ENCODE measurements at places on chromosomes 16 and 17. TPM values are rescaled to one million over a fixed set of nuclear protein-coding genes. Genes with fewer than 3 reads are reported as not detected.

DNA sequence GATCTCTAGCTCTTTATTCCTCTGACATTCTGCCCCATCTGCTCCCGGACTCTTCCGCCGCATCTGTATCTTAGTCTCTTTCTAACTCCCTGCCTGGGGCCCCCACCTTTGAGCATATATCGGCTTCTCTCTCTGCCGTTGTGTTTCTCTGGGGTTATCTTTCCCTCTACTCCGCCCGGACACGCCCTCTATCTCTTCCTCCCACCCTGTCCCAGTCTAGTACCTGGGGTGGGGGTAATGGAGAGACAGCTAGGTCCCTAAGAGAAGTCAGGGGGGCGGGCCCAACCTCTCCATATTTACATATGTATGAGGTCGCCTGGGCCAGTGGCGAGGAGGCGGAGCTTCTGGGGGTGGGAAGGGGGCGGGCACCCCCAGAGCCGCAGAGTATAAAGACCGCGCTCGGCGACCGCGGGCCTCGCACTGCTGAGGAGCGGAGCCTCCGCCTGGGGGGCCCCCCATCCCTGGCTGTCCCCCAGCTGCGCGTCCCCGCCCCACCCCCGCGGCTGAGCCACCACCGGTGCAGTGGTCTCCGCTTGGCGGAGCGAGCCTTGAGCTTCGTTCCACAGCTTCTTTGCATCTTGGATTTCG is at the start of gene ATP1B2:
TSS of gene ATP1B2 (plus strand) at position 418 of the 588 bp plus-strand sequence. CDS start 593 bp downstream, outside the sequence.
- H3K36me3 ChIP-seq, result no peaks in the 10 kb centered on the region
- no peaks in the 10 kb centered on the region for H3K4me1 ChIP-seq
- H3K4me3 ChIP-seq, result peak within 1 kb of the TSS; percentile 31
- DNase-seq, result peak; percentile 85
- H3K27me3 ChIP-seq, result peaks cover 18% of the 10 kb centered on the region
- peak within 1 kb of the TSS; percentile 52 for H3K27ac ChIP-seq

- peak overlapping the region; percentile 94 for H3K4me3 ChIP-seq
- peaks cover 24% of the 10 kb centered on the region for H3K4me1 ChIP-seq
- no peaks in the 10 kb centered on the region for H3K36me3 ChIP-seq
- no peak overlapping the region for H3K27ac ChIP-seq
Measured at GRCh38 chr16:31094088-31094423, 541 bp downstream of the VKORC1 start.

- H3K27ac ChIP-seq, result no peak overlapping the region
- no peaks in the 10 kb centered on the region for H3K4me1 ChIP-seq
Measured at GRCh38 chr16:14458576-14458975, 171.5 kb downstream of the PARN start.

DNA sequence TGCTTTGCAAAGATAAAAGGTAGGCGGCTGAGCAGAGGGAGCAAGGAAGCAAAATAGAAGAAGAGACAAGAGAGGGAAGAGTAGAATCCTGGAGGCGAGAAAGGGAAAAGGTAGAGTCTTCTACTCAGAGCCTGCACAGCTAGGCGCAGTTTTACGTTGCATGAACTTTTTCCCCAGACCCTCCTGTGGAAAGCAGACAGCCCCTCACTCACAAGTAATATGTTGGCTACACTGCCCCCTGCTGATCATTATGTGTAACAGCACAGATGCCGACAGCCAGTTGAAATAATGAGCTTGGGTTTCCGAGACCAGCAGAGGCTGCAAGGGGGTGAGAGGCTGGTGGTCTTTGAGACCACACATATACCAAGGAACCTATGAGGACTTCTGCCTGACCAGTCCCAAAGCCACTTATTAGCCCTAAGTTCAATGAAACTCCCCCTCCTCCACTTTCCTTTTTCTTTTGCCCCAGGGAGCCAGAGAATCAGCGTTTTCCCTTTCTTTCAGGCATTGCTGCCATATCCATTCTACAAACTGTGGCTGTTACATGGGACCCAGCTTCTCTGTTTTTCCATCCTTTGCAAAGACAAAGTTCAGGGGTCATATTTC is 22.5 kb upstream of the CMTR2 start:
- H3K4me3 ChIP-seq, result no peak overlapping the region
- no peak for DNase-seq
- H3K36me3 ChIP-seq, result no peaks in the 10 kb centered on the region
- no peaks in the 10 kb centered on the region for H3K27me3 ChIP-seq
- no peaks in the 10 kb centered on the region for H3K4me1 ChIP-seq

GRCh38 chr17:8953156-8953885 is 12.2 kb downstream of the PIK3R5 start:
- no peaks in the 10 kb centered on the region for H3K4me1 ChIP-seq
- H3K36me3 ChIP-seq, result no peaks in the 10 kb centered on the region
- no peak overlapping the region for H3K4me3 ChIP-seq

DNA sequence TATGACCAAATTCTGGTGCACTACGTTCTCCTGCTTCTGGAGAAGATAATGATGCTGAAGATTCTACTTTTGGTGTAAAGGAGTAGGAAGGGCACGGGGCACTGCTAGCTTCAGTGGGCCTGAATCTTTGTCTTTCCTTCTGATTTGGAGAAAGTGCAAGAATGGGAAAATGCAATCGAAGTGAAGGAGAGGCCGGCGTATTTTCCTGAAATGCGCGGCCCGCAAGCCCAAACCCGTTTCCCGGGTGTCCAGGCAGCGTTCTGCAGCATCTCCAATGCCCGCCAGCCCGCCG is 372 bp upstream of the NDE1 start:
- peaks cover 7% of the 10 kb centered on the region for H3K4me1 ChIP-seq
- H3K36me3 ChIP-seq, result no peaks in the 10 kb centered on the region
- H3K4me3 ChIP-seq, result peak overlapping the region; percentile 58
- no peaks in the 10 kb centered on the region for H3K27me3 ChIP-seq
- peak overlapping the region; percentile 89 for H3K27ac ChIP-seq

DNA sequence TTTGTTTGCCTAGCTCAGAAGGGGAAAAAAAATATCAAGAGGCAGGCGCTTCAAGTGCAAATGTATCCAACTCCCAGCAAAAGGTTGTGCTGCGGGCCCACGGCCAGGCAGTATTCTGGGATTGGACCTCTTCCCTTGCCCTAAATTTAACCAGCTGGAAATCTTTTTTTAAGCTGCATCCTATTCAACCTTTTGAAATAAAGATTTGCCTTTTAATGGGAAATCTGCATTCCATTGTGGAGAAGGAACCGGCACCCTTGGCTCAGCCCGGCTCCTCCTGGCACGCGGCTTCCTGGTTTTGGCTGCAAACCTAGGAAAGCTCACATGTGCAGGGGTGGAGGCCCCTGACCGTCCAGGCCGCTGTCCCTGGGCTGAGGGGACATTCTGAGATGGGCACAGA is 38.8 kb upstream of the ENPP7 start:
- H3K36me3 ChIP-seq, result no peaks in the 10 kb centered on the region
- H3K4me1 ChIP-seq, result peaks cover 22% of the 10 kb centered on the region
- H3K27me3 ChIP-seq, result no peaks in the 10 kb centered on the region
- DNase-seq, result no peak
- H3K27ac ChIP-seq, result no peak overlapping the region

- H3K4me1 ChIP-seq, result no peaks in the 10 kb centered on the region
- no peak for DNase-seq
- H3K4me3 ChIP-seq, result no peak overlapping the region
- H3K36me3 ChIP-seq, result peaks cover 24% of the 10 kb centered on the region
- H3K27me3 ChIP-seq, result no peaks in the 10 kb centered on the region
Measured at GRCh38 chr16:88831838-88832237, 20.1 kb upstream of the APRT start.

DNA sequence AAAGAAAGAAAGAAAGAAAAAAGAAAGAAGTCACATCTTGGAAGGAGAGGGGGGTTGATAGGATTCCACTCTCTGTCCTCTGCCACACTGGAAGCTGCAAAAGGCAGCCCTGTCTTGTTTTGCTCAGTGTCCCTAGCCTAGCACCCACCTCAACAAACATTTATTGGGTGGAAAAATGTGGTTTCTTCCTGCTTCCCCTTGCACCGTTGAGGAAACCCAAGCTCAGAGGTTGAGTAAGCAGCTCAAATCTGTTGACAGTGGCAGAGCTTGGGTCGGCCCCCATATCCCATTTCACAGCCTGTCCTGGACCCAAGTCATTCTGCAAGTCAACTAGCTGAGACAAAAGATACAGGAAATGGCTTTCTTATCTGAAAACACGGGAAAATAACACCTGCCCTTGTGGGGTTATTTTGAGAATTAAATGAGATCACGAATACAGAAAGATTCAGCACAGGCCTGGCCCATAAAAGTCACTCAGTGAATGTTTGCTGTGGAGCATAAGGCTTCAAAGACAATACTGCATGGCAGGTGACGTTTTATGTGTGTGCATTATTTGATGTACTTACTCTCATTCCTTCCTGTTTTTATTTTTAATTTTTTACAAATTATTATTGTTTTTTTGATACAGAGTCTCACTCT is 63.6 kb downstream of the SCNN1B start:
- H3K27ac ChIP-seq, result no peak overlapping the region
- H3K36me3 ChIP-seq, result no peaks in the 10 kb centered on the region
- H3K27me3 ChIP-seq, result no peaks in the 10 kb centered on the region
- peaks cover 4% of the 10 kb centered on the region for H3K4me1 ChIP-seq

- DNase-seq, result no peak
- H3K36me3 ChIP-seq, result no peaks in the 10 kb centered on the region
- H3K4me1 ChIP-seq, result peaks cover 56% of the 10 kb centered on the region
- H3K27ac ChIP-seq, result no peak overlapping the region
- peaks cover 4% of the 10 kb centered on the region for H3K27me3 ChIP-seq
- H3K4me3 ChIP-seq, result no peak overlapping the region
Measured at GRCh38 chr16:716200-716568, 1.3 kb downstream of the METRN start.

DNA sequence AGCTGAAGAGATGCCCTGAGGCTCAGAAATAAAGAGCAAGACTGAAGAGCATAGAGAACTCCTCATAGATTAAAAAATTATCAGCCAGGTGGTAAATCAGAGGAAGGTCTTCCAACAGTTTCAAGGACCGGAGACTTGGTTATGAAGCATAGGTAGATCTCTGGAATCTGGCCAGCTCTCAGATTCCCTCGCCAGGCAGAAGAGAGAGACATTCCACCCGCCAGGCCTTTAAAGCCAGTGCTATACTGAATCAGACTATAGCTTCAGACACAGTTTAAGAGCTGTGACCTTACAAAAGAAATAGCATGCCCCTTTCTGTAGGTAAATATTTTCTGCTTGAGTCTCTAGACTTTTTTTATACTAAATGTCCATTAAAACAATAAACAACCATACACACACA is 70.3 kb downstream of the NFATC3 start:
- no peaks in the 10 kb centered on the region for H3K4me1 ChIP-seq
- no peak for DNase-seq
- peaks cover 16% of the 10 kb centered on the region for H3K36me3 ChIP-seq
- H3K4me3 ChIP-seq, result no peak overlapping the region
- H3K27ac ChIP-seq, result no peak overlapping the region

GRCh38 chr17:58281511-58282011 is 826 bp upstream of the MPO start:
- H3K36me3 ChIP-seq, result no peaks in the 10 kb centered on the region
- H3K4me1 ChIP-seq, result no peaks in the 10 kb centered on the region
- no peak overlapping the region for H3K4me3 ChIP-seq

- no peaks in the 10 kb centered on the region for H3K36me3 ChIP-seq
- no peak for DNase-seq
- H3K27ac ChIP-seq, result no peak overlapping the region
- H3K4me1 ChIP-seq, result no peaks in the 10 kb centered on the region
Measured at GRCh38 chr16:48676836-48677235, 66.9 kb upstream of the N4BP1 start.

GRCh38 chr16:67805718-67806427 is 487 bp downstream of the RANBP10 start:
- H3K27me3 ChIP-seq, result no peaks in the 10 kb centered on the region
- peaks cover 10% of the 10 kb centered on the region for H3K4me1 ChIP-seq
- H3K36me3 ChIP-seq, result peaks cover 6% of the 10 kb centered on the region
- peak overlapping the region; percentile 84 for H3K27ac ChIP-seq
- H3K4me3 ChIP-seq, result peak overlapping the region; percentile 63

GRCh38 chr17:73010414-73010813 is 82.1 kb downstream of the SLC39A11 start:
- H3K4me1 ChIP-seq, result no peaks in the 10 kb centered on the region
- no peaks in the 10 kb centered on the region for H3K36me3 ChIP-seq
- H3K4me3 ChIP-seq, result no peak overlapping the region
- DNase-seq, result no peak

DNA sequence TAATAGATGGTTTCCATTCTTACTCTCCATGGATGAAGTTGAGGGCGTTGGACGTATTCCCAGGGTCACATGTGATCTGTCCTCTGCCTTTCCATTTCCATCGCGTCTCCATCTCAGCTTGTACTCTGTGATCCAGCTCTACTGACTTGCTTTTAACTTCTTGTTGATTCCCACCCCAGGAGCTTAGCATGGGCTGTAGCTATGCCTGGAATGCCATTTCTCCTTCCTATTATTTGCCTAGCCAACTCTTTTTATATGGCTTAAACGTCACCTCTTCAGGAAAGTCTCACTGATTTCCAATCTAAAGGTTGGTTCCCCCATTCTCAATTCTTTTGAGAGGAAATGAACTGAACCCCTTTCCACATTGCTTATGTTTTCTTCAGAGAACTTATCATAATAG is 475.9 kb downstream of the XYLT1 start:
- H3K27me3 ChIP-seq, result no peaks in the 10 kb centered on the region
- no peaks in the 10 kb centered on the region for H3K36me3 ChIP-seq
- H3K4me3 ChIP-seq, result no peak overlapping the region
- no peak overlapping the region for H3K27ac ChIP-seq
- no peaks in the 10 kb centered on the region for H3K4me1 ChIP-seq

DNA sequence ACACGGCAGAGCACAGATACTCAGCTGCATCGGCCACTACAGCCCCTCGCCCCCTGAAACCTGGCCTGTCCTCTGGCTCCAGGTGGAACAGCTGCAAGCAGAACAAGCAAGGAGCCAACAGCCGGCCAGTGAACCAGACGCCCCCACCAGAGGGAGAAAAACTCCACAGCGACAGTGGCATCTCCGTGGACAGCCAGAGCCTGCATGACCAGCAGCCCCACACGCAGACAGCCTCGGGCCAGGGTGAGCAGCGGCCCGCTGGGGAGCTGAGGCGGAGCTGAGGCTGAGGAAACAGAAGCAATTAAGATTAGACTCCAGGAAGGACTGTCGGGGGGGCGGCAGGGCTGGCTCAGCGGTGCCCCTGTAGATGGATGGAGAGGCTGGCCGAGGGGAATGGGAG is 16.7 kb downstream of the NGFR start:
- H3K36me3 ChIP-seq, result no peaks in the 10 kb centered on the region
- H3K4me3 ChIP-seq, result no peak overlapping the region
- no peak for DNase-seq
- no peak overlapping the region for H3K27ac ChIP-seq
- peaks cover 23% of the 10 kb centered on the region for H3K4me1 ChIP-seq

Gene CLTC
- total RNA-seq, result 176 TPM

Gene CCL8
- total RNA-seq, result 3.6 TPM

Gene MTMR4
- 24.9 TPM for total RNA-seq

Gene ACTG1
- total RNA-seq, result 412 TPM

Gene KLHL10
- not detected for total RNA-seq

Gene SDR42E1
- total RNA-seq, result 0.94 TPM

Gene KRT12
- not detected for total RNA-seq
